Hindlimb muscle (tissue), 1 donor: ENCODE measurements at places on chromosomes 12 and 14.

DNA sequence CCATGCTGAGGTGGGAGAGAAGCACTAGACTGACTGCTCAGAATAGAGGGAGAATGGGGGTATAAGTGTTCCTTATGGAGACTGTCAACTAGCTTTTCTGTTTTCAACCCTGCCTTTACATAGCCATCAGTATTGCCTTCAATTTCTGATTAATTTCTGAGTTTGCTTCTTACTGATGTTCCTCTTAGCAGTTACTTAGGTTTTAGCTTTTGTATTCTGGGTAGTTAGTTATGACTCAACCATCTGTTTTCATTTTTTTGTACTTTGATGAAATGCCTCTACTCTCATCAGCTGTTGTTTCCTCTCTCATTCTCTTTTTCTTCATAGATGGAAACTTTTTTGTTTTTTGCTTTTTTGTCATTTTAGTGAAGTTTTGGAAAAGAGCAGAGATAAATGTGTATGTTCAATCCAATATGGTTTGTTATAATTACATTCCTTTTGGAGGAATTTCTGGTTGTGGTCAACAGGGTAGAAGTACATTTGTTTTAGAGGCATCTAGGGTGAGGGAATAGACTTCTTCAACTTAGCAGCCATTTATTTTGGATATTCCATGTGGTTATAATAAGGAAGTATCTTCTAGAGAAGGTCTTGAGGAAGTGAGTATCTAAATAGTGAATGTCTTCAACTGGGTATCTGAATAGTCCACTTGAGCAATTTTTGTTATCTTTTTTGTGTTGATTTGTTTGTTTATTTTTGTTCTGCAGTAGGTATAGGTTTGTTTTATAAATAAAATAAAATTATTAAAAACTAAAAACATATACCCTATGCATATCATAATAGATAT lies 29.6 kb downstream of the PMCH start:
- DNase-seq = no peak

GRCh38 chr12:43812057-43812456 lies 5.9 kb upstream of the TWF1 start:
- no peak for DNase-seq

DNA sequence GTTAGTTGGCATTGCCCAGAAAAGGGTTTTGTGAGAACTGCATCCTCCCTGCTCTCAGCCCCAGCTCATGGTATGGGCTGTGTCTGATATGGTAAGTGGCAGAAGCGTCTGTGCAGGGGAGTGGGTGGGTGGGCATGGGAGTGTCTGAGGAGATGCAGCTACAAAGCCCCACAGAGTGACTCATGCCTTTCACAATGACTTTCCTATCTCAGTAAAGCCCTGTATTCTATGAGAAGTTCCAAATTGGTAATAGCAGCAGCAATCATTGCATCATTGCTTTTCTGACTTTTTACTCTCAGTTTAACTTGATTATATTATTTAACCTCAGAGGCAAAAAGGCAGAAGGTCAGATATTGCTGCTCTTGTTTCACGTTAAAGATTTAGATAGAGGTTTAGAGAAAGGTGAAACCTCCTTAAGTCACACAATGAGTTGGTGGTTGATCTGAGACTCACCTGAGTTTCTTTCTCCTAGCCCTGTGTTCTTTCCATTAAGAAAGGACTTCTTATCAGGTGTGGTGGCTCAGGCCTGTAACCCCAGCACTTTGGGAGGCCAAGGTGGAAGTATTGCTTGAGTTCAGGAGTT lies 171.7 kb downstream of the SLC5A8 start:
- no peak for DNase-seq

DNA sequence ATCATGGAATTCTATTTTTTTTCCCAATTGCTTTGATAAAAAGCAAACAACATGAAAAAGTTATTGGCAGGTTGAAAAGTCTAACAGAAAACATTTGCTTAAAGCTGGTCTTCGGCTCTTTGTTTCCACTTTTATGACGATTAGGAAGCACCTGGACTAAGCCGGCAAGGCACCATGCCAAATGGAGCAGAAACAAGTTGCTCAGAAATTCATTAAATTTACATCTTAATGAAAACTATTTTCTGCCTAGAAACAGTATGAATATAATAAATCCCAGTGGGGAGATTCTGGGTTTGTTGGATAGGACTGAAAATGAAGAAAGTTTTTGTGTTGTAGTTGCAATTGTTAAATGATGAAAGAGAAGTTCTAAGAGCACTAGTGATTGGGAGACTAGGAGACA lies 51.4 kb upstream of the OR9K2 start:
- DNase-seq = no peak

- DNase-seq = no peak
These were observed 28.4 kb upstream of the A2M start for GRCh38 chr12:9143929-9144729.
